ENCODE measurements at places on chromosomes 3 and 15.

GRCh38 chr3:78888635-78889034, 879.2 kb downstream of the ROBO1 start:
- no peak for DNase-seq

DNA sequence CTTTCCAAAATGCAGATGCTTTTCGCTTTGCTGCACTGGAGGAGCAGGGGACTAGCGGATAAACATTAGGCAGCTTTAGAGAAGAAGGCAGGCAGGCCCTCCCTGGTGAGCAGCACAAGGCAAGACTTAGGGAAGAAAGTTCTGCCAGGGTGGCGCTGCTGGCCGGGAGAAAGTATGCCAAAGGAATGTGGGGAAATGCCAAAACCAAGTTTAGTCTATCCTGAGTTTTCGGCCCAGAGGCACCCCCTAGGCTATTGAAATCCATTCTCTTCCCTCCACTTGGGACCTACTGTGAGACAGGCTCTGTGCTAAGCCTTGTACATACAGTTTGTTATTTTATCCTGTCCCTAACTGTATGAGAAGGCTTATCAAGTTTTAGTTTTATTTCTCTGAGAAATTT, 9.2 kb downstream of the SHC4 start:
- no peak for DNase-seq

GRCh38 chr3:60095516-60095915, 1045.7 kb upstream of the CFAP20DC start:
- no peak for DNase-seq

DNA sequence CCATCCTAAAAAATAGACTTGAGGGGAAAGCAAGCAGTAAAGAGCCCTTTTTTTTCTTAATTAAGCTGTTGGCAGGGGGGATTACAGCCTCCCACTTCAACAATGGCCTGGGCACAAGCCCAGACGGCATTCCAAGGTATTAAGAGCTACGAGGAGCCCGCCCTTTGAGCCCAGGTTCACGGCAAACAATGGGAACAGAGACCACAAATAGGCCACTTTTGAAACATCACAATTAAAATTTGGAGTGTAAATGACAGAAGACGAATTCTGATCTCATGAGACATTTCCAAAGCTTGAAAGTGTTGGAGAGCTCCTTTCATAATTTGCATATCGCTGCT, 8.9 kb downstream of the CHSY1 start:
- DNase-seq = no peak

DNA sequence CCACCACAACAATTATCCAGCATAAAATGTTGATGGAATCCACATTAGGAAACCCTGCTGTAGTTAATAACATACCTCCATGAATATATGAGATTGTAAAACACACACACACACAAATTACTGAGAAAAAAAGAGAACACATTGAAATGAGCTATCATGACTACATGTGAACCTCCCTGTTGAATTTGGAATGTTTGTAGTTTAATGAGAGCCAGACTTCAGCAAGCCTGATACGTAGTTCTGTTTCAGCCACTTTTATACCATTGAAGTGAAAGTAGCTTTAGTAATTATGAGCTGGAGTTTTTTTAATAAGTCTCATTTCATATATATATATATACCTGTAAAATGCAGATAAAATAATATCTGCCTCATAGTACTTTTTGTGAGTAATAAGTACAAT, 1146.4 kb downstream of the NAALADL2 start:
- no peak for DNase-seq

DNA sequence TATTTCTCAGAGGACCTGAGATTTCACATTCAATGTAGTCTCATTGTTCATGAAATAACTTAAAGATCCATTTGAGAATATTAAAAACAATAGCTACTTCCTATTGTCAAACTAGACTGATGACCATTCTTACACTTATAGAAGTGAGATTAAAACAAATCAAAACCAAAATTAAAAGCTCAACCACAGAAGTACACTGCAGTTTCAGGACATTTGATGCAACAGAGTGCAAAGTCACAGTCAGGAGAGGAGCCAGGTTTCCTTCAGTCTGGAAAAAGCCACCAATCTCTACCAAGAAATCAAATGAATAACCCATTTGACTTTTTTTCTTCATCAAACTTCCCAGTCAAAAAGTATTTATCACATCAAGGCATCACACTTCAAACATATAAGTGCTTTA, 5.5 kb downstream of the CCPG1 start:
- peak; percentile 18 for DNase-seq

DNA sequence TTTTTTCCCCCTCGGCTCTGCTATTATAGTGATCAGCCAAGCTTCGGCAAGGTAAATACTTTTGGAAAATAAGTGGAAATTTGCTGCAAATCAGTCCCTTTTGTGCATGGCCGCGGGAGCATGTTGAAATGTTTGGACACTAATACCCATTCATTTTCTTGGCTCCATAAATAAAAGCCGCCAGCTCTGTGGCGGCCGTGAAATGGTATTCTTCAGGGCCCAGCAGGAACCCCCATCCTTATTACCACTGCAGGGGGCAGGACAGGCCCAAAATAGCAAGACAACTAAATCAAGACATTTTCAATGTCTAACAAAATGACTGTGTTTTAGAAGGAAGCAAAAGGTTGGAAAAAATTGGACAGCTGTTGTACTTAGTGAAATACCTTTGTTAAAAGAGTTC, 362.3 kb downstream of the NR2F2 start:
- DNase-seq = no peak

DNA sequence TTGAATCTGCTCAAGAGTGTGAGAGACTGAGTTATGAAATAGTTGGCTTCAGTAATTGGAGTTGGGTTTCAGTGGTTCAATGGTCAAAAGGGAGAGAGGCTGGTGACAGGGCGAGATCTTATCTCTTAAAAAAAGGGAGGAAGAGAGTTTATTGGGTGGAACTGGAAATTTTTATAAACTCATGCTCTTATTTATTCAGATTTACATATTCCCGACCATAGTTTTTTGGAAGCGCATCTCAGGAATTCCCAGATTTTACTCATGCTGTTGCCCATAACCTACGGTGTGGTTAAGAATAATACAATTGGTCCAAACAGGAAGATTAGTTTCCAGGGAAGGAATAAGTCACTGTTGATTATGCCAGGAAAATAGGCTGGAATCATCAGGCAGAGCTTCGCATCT, 41.4 kb downstream of the CD200 start:
- DNase-seq = no peak

DNA sequence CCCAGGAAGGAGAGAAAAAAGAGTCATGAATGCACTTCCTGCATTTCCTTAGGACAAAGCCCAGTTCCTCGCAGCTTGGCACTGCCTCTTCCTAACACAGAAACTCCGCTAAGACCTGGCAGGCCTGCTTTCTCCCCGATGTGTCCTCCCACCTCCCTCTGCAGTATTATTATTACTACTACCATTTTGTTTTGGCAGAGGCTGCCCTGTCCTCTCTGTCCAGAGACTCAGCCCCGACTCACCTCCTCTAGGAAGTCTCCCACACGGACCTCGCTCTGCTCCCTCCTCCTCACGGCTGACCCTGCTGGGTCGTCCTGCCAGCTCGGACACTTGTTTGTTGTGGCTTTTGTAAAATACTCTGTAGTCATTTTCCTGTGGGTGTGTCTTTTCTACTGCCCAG, 107.2 kb upstream of the HACD2 start:
- DNase-seq = no peak

DNA sequence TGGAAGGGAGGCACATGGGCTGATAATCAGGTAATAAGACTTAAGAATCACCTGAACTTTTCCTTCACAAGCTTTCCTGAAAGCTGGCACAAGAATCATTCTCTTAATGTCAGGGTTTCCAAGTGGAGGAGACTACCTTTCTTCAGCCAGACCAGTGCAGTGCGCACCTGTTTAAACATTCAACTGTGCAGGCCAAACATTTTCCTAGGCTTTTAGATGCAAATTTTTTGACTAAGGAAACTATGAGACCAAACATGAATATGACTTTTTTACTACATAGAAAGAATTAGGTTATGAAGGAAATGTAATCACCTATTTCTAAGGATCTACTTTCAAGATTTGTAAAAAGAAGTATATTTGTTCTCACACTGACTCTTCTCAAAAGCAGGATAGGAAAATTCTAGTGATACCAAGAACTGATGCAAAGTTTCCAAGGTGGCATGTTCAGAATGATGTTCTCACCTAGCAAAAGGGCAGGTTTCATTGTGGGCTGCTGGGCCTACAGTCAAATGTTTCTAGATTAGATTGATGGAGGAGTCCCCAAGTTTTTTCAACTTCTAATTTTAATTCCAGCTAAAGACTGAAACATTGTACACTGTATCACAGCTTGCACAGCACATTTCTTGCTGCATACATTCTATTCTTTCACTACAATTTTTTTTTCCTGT, 339.1 kb downstream of the TIGIT start:
- DNase-seq = peak; percentile 16

GRCh38 chr3:38121451-38121831, 15.5 kb downstream of the ACAA1 start:
- DNase-seq = no peak

DNA sequence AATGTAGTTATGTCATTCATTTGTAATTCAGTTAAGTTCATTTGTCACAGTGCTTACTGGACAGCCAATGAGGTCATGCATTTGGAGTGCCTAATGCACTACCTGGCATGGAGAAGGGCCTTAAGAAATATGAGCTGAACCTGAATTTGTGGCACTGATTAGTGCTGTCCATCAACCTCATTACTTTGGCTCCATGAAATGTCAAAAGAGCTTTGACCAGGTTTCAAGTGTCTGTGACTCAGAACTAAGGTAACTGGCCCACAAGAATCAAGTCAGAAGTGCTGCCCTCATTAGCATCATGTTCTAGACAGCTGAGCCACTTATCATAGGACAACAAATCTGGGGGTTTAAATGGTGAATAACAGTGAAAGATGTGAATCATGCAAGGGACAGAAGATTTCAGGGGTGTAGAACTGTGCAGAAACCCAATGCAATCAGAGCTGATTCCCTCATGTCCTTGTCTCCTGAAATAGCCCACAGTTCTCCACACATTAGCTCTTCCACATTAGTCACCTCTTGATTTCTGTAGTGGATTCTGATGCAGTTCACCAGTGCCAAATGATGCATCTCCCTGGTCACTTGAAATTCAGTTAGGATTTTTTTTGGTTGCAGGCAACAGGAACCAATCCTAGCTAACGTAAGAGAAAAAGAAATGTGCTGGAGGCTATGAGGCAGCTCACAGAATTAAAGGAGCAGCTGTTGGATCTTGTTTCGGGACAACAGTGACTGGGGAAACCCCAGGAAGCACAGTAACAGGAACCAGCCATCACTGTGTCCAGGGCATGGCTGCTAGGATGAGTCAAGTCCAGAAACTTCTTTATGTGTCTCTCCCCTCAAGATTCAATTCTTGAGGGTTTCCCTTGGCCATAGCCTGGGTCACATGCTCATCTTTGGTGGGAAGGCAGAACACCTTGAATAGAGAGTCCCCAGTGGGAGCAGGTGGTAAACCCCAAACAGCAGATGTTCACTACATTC, 38.7 kb downstream of the CHST2 start:
- peak; percentile 71 for DNase-seq

GRCh38 chr3:124785973-124786372, 55.7 kb downstream of the UMPS start:
- no peak for DNase-seq

DNA sequence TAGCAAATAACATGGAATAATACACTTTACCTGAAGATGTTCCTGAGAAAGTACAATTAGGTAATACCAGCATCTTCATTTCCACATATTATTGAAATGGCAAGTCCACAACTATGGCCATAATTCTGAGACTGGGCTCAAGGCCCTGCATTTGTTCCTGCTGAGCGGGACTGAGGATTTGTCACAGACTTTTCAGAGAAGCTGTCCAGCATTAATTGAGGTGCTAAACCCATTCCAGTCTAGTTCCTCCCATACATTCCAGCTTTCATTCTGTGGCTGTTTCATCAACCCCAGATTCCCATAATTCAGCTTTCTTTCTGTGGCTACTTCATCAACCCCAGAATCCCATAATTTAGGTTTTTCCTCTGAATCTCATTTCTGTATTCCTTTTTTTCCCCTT, 293.4 kb upstream of the GBE1 start:
- DNase-seq = no peak

DNA sequence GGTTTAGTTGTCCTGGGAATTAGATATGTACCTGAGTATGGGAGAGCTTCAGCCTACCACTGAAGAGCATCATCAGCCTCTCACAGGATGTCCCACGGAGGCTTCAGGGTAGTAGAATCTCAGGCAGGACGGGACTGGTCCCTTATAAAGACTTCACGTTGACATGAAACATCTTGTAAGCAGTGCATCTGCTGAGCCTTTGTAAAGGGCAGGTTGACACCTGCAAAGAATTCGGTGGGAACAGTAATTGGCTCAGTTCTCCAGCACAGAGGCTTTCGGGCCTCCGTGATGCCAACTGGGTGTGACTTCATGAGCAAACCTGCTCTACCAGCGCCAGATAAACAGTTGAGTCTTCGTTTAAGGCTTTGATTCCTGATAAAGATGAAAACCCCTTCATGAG, 26.9 kb upstream of the AVEN start:
- no peak for DNase-seq

- DNase-seq = peak; percentile 18
Observed at GRCh38 chr3:104596551-104596950, 770.2 kb upstream of the ALCAM start.

GRCh38 chr3:100297784-100298183, 36.8 kb upstream of the NIT2 start:
- DNase-seq = no peak

DNA sequence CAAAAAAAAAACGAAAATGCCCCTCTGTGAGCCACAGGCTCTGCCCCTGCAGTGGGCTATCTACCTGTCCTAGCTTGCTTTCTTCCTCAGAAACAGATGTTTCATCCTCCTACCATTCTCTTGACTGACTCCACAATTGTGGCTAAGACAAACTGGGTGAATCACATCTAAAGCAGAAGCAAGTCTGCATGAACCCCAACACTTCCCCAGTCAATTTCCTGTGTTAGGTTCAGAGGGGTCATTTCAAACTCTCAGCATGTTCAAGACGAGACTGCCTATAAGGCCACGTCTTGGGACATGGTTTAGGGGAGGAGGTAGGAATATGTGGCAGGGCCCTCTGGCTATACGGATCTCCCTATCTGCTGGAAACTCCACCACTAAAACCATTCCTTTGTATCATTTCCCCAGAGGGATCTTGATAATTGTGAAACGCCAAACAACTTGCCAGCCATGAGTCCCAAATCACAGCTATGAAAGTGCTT, 28.6 kb upstream of the ANKDD1A start:
- peak; percentile 84 for DNase-seq

- no peak for DNase-seq
Observed at GRCh38 chr3:128824132-128824850, 55.1 kb upstream of the ACAD9 start.

- no peak for DNase-seq
Observed at GRCh38 chr15:50828610-50829206, 63.2 kb upstream of the SPPL2A start.

- DNase-seq = no peak
Observed at GRCh38 chr15:39629906-39630305, 49.0 kb downstream of the THBS1 start.

GRCh38 chr15:66838671-66839239, 136.7 kb downstream of the SMAD6 start:
- no peak for DNase-seq

DNA sequence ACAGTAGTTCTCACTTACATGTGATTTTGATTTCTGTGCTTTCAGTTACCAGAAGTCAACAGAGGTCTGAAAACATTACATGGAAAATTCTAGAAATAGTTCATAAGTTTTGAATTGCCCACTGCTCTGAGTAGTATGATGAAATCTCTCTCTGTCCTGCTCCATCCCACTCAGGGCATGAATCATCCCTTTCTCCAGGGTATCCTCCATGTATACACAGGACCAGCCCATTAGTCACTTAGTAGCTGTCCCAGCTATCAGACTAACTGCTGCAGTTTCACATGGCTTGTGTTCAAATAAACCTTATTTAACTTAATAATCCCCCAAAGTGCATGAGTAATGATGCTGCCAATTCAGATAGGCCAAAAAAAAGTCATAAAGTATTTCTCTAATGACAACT, 38.6 kb downstream of the EPHA3 start:
- no peak for DNase-seq
